Stimulated activated CD8-positive, alpha-beta memory T cell treated with anti-CD3 and anti-CD28 coated beads, Interleukin-7, amount 100 ng/mL, for 4 hours (primary cell): ENCODE measurements at places on chromosomes 11 and 22.

- DNase-seq: no peak
Measured at GRCh38 chr11:98234698-98235097, 786.1 kb upstream of the CNTN5 start.

GRCh38 chr11:64036087-64037026, 626 bp downstream of the FLRT1 start:
- DNase-seq: no peak

- no peak for DNase-seq
Measured at GRCh38 chr22:19828035-19828401, 26.7 kb downstream of the GNB1L start.

- no peak for DNase-seq
Measured at GRCh38 chr11:80321786-80322185, 881.0 kb upstream of the TENM4 start.

GRCh38 chr22:43723816-43724215, 88.3 kb downstream of the EFCAB6 start:
- no peak for DNase-seq

DNA sequence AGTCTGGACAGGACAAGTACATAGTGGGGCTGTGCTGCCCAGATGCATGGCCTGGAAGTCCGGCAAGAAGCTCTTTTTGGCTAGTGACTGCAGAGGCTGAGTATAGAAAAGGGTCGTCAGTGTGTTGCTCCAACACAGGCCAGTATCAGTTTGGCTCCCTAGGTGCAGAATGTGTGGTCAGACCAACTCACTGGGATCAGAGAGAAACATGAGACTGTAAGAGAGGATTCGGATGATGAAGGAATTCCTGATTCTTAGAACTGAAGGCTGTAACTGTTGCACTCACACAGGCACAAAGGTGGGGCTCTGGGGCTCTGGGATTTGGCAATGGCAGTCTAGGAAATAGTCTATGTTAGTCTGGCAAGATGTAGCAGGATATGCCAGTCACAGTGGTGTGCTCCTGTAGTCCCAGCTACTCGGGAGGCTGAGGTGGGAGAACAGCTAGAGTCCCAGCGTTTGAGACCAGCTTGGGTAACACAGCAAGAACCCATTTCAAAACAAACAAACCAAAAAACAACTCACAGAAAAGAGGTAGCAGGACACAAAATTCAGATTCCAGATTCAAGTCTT, 11.1 kb upstream of the UPB1 start:
- DNase-seq: no peak

- DNase-seq: no peak
Measured at GRCh38 chr22:28282405-28283067, 363.5 kb upstream of the PITPNB start.
